ENCODE measurements at places on chromosomes 4 and X. TPM values are rescaled to one million over a fixed set of nuclear protein-coding genes. Genes with fewer than 3 reads are reported as not detected.

XPNPEP2 gene
- not detected for total RNA-seq

- peak; percentile 64 for DNase-seq
- peaks cover 17% of the 10 kb centered on the region for H3K36me3 ChIP-seq
- no peak overlapping the region for H3K4me3 ChIP-seq
Measured at GRCh38 chr4:6873792-6874461, 35.7 kb upstream of the TBC1D14 start.

DNA sequence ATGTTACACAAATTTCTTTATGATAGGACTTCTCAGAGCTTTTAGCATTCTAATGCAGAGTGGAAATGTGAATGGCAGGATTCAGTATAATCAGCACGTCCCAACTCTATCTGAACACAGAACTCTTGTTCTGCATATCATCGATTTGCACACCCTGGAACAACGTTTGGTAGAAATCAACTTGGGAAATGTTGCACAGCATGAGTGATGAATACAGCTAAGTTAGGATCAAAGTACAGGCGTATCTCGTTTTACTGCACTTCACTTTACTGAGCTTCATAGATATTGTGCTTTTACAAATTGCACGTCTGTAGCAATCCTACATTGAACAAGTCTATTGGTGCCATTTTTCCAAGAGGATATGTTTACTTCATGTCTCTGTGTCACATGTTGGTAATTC, 70.8 kb downstream of the SMARCA1 start:
- no peak for DNase-seq
- no peaks in the 10 kb centered on the region for H3K27me3 ChIP-seq
- no peaks in the 10 kb centered on the region for H3K4me1 ChIP-seq
- H3K36me3 ChIP-seq = no peaks in the 10 kb centered on the region

DNA sequence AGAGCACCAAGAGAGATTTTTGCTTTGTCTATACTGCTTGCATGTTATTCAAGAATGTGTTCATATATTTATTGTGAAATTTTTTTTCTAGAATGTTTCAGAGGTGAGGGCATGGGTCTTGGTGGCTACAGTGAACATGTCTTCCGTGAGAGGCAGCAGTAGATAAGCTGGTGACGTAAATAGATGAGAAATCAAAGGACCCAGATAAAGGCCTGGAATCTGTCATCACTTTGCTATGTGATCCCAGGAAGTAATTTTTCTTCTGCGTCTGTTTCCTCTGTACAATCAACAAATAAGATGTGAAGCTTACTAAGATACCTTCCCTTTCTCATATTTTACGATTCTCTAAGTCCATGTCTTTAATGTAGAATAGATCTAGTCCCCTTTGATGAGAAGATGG, 129.1 kb downstream of the COL4A6 start:
- peak overlapping the region; percentile 16 for H3K27ac ChIP-seq
- no peaks in the 10 kb centered on the region for H3K36me3 ChIP-seq
- no peak overlapping the region for H3K4me3 ChIP-seq
- DNase-seq = no peak
- H3K27me3 ChIP-seq = no peaks in the 10 kb centered on the region
- H3K4me1 ChIP-seq = peaks cover 18% of the 10 kb centered on the region

DNA sequence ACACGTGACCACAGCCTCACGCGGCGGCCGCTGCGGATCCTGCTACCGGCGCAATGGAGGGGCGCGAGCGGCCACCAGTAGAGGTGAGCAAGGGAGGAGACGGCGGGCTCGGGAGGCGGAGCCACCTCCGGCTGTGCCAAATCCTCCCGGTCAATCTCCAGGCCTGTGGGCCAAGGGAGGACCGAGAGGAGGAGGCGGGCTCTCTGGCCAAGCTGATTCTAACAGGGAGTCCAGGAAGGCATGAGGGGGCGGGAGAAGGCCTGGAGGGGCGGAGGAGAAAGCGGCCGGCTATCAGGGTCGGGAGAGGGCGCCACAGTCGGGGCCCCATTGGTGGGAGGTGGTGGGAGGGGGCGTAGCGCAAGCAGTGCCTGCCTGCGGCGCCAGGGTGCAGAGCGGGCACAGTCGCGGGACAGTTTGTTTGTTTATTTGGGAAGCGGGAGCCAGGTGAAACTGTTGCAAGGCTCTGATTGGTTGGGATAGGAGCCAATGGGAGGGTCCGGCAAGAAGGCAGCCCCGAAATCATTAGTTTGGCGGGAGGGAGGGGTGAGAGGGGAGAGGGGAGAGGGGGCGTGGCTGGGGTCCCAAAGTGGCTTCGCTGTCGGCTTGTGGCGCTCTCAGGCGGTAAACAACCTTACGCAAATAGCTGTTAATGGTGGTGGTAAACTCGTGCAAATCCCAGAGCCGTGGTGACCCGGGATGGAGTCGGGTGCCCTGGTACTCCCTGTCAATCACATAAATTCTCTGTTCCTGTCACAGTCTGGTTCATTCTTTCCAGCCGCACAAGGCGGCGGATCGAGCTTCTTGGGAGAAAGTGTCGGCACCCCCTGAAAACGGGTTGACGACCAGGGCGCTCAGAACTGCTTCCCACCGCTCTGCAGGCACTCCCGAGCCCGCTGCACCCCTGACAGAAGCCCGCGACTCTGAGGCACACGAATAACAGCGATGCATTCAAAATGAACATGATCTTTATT, at the start of gene IRS4:
IRS4 (minus strand) TSS at position 55 of the 971 bp plus-strand sequence.
- no peak within 1 kb of the TSS for H3K27ac ChIP-seq
- no peaks in the 10 kb centered on the region for H3K4me1 ChIP-seq
- no peaks in the 10 kb centered on the region for H3K36me3 ChIP-seq
- H3K27me3 ChIP-seq = peaks cover 71% of the 10 kb centered on the region
- H3K4me3 ChIP-seq = peak within 1 kb of the TSS; percentile 69
- peak; percentile 19 for DNase-seq

DNA sequence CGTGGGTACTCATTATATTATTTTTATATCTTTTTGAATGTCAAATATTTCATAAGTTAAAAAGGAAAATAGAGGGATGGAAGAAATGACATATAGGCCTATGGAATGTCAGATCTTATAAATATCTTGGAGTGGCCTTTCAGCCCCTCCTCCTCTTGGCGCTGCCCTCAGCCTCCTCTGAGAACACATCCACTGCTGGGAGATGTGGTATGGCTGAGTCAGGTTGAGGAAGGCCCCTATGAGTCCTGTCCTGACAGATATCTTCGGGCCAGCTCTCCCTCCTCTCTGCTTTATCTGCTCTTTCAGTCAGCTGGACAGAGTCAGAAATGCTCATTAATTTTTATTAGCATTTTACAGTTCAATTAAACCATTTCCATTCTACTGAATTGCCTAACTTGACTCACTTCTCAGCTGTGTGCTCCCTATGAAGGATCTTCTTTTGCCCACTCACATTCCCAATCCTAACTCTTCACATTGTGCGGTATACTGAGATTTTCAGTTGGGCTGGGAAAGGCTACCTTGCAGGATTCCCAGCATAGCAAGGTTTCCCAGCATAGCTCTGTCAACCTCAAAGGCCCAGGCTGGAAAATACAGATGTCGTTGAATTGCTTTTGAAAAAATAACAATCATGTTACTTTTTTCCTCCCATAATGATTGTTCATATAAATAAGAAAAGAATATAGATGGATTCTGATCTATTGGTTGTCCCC, 128.0 kb downstream of the ARHGEF9 start:
- no peak overlapping the region for H3K27ac ChIP-seq
- H3K36me3 ChIP-seq = peaks cover 5% of the 10 kb centered on the region
- DNase-seq = no peak
- H3K4me1 ChIP-seq = peaks cover 7% of the 10 kb centered on the region

GRCh38 chr4:109184491-109184961, 117.9 kb downstream of the COL25A1 start:
- DNase-seq = no peak
- no peak overlapping the region for H3K27ac ChIP-seq
- H3K36me3 ChIP-seq = no peaks in the 10 kb centered on the region
- H3K4me3 ChIP-seq = no peak overlapping the region
- no peaks in the 10 kb centered on the region for H3K27me3 ChIP-seq
- no peaks in the 10 kb centered on the region for H3K4me1 ChIP-seq
